ENCODE measurements at places on chromosomes 2 and 18.
A peak's percentile ranks its signal among the peaks of the same experiment; 100 is the strongest.

DNA sequence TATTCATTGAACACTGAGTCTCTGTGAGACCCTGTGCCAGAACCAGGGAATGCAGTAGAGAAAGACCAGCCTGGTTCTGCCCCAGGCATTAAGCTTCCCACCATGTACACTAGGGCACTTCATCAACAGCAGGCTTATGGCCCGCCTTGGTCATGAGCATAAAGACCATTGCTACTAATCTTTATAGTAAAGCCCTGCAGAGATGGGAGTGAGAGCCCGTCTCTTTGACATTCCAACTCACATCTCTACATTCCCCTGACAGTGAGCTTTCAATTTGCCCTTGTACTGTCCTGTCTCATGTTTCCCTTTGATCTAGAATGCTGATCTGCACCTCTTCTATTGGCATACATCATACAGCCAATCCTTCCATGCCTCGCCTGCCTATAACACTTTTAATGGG, 211.8 kb upstream of the ARL4C start:
- DNase-seq: no peak

- DNase-seq: peak; percentile 88
Observed at GRCh38 chr2:105261061-105261460, 19.5 kb downstream of the GPR45 start.

- peak; percentile 59 for DNase-seq
Observed at GRCh38 chr2:210553373-210553772, 3.0 kb upstream of the CPS1 start.

- no peak for DNase-seq
Observed at GRCh38 chr2:150517951-150518680, 30.6 kb upstream of the RND3 start.

GRCh38 chr2:127722807-127723206, 21.5 kb downstream of the SFT2D3 start:
- DNase-seq: no peak

- no peak for DNase-seq
Observed at GRCh38 chr18:75287006-75287405, 76.4 kb downstream of the TSHZ1 start.

DNA sequence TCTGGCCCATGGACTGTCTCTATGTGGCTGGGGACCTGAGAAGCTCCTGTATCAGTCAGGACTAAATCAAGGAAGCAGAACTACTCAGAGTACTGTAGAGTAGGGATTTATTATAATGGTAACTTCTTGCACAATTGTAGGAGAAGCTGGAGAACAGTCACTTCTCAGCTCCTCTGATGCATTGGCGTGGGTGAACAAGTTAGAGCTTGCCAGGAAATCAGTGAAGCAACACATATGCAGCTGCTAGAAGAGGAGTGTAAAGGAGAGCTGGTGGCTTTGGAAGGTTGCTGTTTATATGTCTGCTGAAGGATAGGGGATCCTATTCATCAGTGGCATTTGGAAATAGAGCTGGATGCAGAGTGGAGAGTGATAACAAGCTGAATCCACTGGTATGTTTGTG, 215.5 kb upstream of the CWC22 start:
- peak; percentile 98 for DNase-seq

DNA sequence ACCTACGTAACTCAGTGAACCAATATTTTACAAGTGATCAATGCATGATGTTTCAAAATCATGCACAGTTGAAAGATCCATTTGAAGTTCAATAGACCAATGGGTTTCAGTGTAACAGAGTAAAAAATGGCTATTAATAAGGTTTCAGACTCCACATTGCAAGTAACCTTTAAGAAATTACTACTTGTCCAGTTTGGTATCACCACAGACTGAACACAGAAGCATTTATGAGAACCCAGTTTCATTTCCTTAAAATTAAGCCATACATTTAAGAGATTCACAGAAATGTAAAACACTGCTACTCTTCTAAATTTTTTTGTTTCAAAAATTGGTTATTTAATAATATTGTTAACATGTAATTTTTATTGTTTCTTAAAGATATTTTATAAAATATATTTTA, 98.9 kb upstream of the CHRNA1 start:
- DNase-seq: no peak

DNA sequence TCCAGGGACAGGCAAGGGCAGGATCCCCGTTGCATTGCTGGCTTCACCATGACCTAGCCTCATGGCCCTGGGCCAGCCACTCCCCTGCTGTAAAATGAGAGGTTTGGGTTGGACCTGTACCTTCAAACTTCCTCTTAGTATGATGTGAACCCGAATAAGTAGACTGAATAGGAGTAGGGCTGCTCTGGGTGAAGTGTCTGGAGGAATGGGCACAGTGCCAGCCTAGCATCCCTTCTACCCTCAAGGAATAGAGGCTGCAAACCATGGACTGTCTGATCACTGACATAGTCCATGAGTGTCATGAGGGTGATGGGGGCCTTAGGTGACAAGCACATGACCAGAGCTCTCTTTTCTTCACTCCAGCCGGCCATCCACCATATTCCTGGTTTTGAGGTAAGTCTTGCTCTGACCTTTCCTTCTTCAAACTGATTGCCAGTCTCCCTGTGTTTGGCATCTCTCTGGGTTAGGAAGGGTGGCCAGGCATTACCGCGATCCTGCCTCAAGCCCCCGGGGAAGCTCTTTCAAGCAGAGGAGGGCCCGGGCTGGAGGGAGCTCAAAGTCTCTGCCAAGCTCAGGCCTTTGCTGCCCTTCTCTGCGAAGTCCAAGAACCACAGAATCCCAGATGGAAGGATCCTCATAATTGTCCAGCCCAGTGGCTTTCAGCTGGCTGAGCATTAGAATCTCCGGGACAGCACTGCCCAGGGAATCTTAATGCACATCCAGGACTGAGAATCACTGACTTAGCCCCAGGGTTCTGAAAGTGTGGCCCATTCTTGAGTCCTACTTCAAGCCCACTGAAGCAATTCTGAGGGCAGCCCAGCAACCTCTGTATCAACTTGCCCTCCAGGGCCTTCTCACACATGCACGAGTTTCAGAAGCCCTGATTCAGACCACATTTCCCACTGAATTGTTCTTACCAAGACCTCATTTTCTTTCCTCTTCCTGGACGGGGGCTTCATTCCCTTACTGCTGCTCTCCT, 148.1 kb downstream of the DYSF start:
- no peak for DNase-seq

GRCh38 chr2:61733563-61733962, 120.3 kb downstream of the FAM161A start:
- DNase-seq: no peak

- no peak for DNase-seq
Observed at GRCh38 chr18:79607361-79607952, 72.1 kb upstream of the CTDP1 start.

DNA sequence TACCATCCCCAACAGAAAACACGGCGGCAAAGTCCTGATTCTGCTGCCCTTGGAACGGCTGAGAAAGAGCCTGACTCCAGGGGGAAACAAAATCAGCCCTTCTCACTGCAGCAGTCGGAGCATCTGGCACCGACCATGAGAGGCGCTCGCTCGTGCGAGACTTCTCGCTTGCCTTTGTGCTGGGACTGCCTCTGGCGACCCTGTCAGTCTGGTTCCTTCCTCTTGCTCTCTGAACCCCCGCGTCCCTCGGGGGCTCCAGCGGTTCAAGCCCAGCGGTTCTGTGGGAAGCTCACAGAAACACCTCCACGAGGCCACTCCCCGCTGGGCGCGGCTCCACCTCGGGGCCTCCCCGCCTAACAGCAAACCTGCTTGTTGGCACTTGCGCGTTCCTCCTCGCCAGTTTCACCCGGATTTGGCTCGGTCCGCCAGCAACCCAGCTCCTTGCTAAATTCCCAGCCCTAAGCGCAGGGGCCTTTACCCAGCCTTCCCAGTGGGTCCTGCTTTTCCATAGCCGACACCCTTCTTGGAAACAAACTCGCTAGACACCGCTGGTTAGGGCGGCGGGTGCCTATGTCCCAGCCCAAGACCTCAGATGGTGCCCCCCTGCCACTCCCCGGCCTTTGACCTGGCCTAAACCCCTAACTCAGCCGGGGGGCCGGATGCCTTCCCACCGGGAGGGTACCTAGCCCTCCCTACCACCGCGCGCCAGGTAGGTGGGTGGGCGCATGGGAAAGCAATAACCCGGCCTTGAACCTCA, 2.2 kb downstream of the RND3 start:
- DNase-seq: peak; percentile 88

- DNase-seq: no peak
Observed at GRCh38 chr2:43899589-43899988, 60.8 kb downstream of the ABCG8 start.

GRCh38 chr18:58464104-58464625, 164.7 kb downstream of the ALPK2 start:
- peak; percentile 74 for DNase-seq

- DNase-seq: no peak
Observed at GRCh38 chr2:41728788-41729338, 319.0 kb upstream of the PKDCC start.

GRCh38 chr2:176167398-176167797, 10.3 kb downstream of the HOXD3 start:
- no peak for DNase-seq

DNA sequence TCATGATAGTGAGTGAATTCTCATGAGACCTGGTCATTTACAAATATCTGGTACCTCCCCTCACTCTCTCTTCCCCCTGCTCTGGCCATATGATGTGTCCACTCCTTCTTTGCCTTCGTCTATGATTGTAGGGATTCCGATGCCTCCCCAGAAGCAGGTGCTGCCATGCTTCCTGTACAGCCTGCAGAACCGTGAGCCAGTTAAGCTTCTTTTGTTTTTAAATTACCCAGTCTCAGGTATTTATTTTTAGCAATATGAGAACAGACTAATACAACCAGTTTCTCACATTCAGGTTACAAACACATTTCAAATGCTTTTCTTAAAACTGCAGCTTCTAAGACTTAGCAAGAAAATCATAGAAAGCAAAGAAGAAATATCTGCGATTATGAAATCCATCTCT, 321.2 kb upstream of the CDH7 start:
- no peak for DNase-seq

DNA sequence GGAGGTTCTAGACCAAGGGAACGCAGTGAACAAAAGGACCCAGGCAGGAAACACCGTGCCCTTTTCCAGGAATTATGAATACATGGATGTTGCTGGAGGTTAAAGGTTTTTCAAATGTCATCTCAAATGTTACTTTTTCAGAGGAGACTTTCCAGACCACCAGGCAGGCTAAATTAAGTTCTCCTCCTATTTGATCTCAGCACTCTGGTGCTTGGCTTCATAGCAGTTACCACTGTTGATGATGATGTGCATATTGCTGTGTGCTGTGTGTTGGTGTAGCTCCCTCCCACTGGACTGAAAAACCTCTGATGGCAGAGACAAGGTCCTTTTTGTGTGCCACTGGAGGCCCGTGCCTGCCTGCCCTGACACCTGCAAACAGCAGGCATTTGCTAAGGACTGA, 137.3 kb upstream of the PTPRM start:
- no peak for DNase-seq

GRCh38 chr2:112794841-112795240, 10.5 kb upstream of the IL1A start:
- no peak for DNase-seq

GRCh38 chr2:222280795-222281194, 18.0 kb downstream of the PAX3 start:
- no peak for DNase-seq

- DNase-seq: no peak
Observed at GRCh38 chr2:177284531-177284930, 20.0 kb upstream of the NFE2L2 start.

All from epithelial cell of esophagus (primary cell).